Liver (tissue), 10 donors: ENCODE measurements at places on chromosomes 6 and 20. TPM values are rescaled to one million over a fixed set of nuclear protein-coding genes. Genes with fewer than 3 reads are reported as not detected.

The SLC17A3 gene
- total RNA-seq, result 13.6 TPM

GRCh38 chr6:144156991-144157390 lies 6.7 kb downstream of the STX11 start:
- no peak for DNase-seq

GRCh38 chr20:728256-728944 lies 39.9 kb downstream of the SLC52A3 start:
- peak; percentile 64 for DNase-seq

GRCh38 chr6:125802943-125803377 lies 12.2 kb downstream of the NCOA7 start:
- DNase-seq, result no peak
